ENCODE measurements at places on chromosomes 2 and 18.

DNA sequence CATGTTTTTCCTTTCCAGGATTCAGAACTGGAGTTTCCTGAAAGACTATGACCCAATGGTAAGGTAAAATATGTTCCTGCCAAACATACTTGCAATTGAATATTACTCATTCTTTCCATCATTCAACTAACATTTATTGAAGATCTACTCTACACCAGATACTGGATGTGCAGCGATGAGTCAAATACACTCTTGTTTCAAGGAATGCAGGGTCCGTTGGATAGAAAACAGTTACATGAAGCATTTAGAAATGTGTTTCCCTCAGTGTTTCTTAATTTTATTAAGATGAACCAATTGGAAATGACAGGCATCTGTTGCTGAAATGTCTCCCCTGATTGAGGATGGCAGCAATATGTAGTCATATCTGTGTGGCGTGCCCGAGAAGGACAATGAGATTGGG, 14.8 kb upstream of the SLC66A3 start:
- DNase-seq = no peak

DNA sequence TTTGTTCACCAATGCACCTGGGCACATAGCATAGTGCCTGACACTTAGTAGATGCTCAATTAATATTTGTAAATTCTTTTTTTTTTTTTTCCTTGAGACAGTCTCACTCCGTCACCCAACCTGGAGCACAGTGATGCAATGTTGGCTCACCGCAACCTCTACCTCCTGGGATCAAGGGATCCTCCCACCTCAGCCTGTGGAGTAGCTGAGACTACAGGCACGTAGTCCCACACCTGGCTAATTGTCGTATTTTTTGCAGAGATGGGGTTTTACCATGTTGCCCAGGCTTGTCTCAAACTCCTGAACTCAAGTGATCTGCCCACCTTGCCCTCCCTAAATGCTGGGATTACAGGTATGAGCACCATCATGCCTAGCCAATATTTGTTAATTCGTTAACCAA, 23.2 kb upstream of the LPIN2 start:
- DNase-seq = no peak

DNA sequence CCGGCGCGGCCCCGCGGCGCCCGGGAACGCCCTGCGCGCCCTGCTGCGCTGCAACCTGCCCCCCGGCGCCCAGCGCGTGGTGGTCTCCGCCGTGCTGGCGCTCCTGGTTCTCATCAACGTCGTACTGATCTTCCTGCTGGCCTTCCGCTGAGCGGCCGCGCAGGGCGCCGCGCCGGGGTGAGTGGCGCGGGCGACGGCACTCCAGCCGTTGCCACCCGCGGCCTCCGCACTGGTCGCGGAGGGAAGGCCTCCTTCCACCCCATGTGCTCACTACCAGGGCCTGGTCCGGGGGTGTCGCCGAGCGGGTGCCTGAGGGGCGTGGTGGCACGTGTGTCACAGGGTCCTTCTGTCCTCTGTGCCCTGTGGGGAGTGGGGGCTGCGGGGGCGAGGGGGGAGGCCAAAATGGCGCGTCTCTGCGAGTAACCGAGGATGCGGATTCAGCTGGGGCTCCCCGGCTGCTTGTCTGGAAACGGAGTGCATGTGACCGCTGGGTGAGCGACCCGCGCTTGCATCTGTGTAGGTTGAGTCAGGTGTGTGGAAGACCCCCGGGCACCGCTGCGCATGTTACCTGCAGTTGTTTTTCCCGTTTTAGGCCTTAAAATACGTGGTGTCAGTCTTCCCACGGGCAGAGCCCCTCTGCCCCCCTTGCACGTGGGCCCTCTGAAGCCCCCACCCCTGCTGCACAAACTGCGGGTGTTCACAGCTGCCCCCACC, 58.0 kb downstream of the FAM168B start:
- DNase-seq = peak; percentile 35

GRCh38 chr2:44009136-44009735, 13.4 kb upstream of the LRPPRC start:
- DNase-seq = no peak

DNA sequence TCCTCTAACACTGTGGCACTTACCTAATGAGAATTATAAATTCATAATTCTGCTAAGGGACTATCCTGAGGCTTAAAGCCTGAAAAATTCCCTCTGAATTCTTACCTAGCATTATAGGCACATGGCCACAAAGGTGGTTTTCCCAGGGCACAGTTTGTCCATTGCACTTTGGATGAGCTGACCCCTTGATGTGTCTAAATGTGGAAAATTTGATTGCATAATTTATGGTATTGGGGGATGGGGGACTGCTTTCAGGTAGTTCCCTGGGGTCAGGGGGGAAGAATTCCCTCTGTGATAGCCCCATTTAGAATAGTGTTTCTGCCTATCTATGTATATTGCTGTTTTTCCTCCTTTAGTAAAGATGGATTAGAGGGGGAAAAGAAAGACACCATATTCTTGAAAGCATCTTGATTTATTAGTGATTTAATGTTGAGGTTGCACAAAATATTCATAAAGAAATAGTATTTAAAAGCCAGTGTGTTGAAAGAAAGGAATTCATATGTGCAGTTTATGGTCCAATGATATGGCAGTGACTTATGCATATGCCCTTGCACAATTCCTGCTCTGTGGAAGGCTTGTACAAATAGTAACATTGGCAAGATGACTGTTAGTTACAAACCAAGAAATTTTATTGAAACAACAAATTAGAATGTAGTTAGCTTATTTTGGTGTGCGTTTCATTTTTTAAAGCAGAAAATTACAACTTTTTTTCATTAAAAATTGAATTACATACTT, 8.7 kb upstream of the HTR2B start:
- DNase-seq = no peak
